ENCODE measurements at places on chromosomes 12 and 14.

DNA sequence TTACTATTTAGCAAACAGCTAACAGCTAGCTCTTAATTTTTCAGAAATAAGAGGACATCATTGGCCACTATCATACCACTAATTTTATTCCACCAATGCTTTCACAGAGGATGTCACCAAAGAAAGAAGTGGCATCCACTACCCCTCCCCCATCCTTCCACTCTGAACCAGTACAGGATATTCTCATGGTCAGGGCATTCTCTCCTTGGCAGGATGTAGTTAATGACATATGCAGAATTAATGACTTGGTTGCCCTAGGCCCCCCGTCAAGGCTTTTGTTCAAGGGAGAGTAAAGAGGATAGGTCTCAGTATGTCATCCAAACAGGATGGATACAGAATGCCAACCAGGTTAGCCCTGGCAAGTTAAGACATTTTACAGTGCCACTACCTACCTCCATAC is 18.9 kb upstream of the NUP107 start:
- DNase-seq = no peak

GRCh38 chr12:8080120-8080519 is 2.0 kb upstream of the NECAP1 start:
- no peak for DNase-seq

DNA sequence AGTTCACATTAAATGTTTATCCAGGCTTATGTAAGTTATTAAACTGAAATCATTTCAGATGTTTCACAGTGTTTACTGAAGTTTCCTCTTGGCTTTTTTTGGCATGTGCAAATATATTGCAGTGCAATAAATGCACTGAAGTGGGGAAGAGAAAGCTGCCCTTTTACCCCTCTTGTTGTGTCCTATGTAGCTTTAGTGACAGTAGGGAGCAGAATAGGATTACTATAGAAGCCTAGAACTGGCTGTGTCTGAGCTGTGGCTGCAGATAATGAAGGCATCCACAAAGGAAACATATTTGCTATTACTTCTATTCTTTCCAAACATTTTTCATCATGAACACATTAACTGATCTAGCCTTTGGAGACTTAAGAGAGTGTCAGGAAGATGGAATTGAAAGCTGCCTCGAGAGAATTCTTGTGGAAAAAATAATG is 24.1 kb upstream of the CNTN1 start:
- DNase-seq = no peak

GRCh38 chr14:100777818-100778525 is 47.9 kb upstream of the MEG3 start:
- no peak for DNase-seq

DNA sequence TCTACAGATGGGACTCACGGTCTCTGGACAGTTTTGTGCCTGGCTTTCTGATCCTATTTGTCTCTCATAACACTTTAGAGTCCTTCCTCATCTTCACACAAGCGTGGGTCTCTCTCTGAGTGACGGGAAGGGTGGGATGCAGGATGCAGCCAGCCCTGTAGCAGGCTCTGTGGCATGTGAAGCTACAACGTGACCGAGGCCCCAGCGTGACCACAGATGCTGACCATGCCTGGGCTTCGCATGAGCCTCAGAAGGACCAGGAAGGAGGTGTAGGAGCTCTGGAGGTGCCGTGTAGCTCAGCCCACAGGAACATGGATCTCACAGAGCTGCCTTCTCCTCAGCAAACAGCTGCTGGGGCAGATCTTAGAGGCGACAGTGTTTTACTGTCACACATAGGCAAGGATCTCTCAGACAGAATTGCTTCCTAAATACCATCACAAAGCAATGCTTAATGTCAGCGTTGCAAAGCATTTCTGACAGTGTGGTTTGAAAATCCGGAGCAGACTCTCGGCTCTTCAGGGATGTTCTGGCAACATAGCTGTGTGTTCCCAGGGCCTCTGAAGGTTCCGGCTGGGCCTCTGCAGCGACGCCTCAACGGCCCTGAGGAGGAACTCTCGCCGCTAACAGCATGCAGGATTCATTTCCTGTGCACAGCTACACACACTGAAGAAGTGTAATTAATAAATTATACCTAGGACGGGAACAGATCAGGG is 21.9 kb downstream of the ANKLE2 start:
- DNase-seq = no peak

- peak; percentile 65 for DNase-seq
Measured at GRCh38 chr14:21978184-21978998, 304.8 kb upstream of the OR4E1 start.

GRCh38 chr12:3677609-3678008 is 75.3 kb downstream of the CRACR2A start:
- DNase-seq = no peak

DNA sequence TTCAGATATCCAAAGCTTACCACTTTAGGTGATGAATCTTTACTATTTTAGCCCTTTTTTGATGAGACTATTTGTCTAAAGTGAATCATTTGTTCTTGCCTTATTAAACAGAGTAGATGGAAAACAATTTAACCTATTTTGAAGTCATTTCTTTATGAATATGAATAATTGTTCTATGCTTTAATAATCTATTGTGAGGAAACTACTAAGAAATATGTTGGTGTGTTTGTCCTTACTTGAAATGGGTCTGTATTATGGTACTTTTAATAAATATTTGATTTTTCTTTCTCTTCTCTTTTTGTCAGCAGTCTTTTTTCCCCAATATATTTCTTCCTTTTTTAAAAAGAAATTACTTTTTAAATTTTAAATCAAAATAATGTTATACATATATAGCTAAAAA is 24.4 kb downstream of the HSD17B6 start:
- DNase-seq = no peak

GRCh38 chr12:57770734-57771133 is 1.2 kb downstream of the METTL1 start:
- no peak for DNase-seq

GRCh38 chr14:54209511-54210250 is 187.1 kb upstream of the CDKN3 start:
- no peak for DNase-seq

DNA sequence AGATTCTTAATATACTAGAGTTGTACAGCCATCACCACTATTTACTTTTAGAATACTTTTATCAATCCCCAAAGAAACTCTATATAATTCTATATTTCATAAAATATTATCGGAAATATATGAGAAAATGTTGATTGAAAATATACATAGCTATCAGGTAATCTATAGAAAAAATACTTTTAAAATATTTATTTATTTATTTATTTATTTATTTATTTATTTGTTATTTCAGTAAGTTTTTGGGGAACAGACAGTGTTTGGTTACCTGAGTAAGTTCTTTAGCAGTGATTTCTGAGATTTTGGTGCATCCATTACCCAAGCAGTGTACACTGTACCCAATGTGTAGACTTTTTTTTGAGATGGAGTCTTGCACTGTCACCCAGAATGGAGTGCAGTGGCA is 206.6 kb upstream of the DAAM1 start:
- DNase-seq = no peak

- DNase-seq = no peak
Measured at GRCh38 chr12:81520064-81520945, 238.8 kb downstream of the PPFIA2 start.
